ENCODE measurements at places on chromosomes 2 and 18.

DNA sequence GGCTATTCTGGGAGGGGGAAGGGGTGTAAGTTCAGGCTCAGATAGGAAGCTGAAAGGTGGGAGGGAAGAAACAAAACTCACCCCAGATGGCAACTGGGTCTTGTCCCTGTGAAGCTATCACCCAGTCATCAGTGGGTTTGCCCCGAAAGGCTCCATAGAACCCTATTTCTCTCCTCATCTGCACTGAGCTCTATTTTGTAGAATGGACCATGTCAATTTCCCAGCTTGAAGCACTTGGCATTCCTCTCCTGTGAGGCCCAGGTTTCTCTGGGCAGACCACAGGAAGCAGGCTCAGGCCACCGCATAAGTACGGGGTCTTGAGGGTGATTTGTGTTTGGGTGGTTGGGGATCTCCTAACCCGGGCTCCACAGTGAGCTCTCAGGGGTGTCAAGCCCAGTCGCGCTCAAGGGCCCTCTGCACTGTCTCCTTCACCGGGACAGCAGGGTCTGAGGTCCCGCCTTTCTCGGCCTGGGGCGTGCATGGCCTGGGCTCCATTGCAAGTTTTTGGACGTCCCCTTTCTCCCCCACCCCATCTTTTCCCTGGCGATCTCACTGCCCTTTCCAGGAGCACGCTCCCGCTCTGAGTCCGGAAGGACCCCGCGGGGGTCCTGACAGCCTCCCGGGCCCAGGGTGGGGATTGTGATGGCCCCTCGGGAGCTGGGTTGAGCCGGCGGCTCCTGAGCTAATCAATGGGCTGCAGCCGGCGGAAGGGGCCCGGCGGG is 27.3 kb upstream of the NOTO start:
- no peak for DNase-seq

DNA sequence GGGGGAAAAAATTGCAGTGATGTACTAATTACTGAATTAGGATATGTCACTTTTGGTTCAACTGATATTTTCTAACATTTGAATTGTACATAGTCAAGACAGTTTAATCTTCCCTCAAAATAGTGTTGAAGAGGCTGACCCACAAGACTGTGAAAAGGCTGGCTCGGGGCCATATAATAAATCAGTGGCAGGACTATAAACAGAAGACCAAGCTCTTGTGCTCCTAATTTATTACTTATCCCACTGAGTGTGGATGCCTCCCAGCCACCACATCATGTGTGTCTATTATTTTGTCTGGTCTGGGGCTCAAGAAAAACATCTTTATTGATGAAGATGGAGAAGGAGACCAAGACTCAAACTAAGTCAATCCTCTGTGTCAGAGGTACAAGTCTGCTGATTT is 64.4 kb downstream of the PLEKHM3 start:
- no peak for DNase-seq

DNA sequence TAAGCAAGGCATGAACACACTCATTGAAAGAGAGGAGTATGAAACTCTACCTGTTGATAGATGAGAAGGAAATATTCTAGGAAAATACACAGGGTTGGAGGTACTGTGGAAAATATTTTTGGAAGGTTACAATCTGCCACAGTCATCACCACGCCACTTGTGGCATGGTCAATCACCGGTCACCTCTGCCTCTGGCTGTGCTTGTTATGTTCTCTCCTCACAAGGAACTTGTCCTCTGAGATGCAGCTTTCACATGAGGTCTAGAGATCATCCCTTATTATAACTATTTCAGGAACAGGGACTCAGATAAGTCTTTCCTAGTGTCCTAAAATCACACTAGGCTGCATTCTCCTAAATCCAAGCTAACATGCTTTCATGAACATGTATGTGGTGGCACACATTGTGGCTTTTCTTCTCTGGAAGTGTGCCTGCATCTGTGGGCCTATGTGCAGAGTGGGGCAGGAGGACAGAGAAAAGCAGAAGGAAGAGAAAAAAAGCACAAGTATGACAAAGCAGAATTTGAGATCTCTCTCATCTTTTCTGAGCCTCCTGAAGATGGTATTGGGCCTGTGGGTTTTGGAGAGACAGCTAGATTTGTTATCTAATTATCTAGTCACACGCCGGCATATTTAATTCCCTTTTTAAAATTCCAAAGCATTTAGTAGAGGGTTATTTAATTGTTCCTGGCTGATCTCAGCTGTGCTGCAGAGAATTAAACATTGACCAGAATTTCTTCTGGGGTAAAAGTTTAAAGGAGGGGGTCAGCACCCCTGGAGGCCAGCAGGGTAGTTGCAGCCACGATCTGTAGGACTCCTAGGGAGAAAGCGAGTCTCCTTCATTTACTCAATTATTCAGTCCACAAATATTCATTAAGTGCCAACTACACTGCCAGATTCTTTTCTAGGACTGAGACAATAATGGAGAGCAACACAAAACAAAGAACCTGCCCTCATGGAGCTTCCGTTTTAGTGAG is 294.6 kb downstream of the RDH14 start:
- DNase-seq: no peak

DNA sequence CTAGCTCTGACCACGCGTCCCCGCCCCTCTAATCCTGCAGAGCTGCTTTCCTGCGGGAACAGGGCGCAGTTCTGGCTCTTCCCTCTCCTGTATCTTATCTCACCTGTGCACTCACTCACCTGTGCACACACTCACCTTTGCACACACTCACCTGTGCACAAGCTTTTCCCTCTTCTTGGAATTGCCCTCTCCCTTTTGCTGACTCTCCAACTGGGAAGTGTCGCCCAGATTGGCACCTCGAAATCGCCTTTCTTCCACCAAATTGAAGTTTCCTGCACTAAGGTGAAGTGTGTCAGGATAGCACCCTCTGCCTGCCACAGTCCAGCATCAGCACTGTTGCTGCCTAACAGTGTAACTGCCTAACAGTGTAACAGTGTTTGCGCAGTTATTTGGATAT is 566 bp upstream of the CMPK2 start:
- DNase-seq: no peak

DNA sequence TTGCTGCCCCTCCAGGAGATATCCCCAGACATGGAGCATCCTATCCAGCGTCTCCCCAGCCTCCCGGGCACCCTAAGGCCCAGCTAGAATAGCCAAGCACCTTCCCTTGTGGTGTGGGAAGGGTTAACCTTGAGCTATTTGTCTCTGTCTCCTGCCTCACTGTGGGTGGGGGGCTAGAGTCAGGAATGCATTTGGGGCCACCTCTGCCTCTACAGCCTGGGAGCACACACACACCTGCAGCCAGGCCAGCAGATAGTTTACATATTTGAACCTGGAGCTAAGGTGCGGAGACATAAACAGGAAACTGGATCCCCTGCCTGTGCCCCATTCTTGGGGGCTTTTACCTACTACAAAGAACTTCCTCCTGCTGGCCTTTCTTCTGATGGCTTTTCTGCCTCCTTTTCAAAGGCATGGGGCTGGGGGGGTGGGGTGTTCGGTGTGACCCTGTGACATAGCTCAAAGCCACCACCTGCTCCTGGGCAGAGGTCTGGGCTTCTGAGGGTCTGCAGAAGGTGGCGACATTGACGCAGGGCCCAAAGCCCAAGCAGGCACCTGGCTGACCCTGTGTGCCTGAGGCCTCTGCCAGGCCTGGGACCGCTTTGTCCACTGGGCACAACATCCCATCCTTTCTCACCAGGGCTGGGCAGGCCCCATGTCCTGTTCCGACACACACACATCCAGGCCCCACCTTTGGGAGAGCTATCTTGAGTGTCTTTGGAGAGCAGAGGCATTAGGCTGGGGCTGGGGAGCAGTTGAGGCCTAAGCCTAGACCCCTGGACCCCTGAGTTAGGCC is 34.2 kb downstream of the EMX1 start:
- DNase-seq: no peak

- no peak for DNase-seq
These were observed 170.4 kb upstream of the SESTD1 start for GRCh38 chr2:179435000-179435399.

DNA sequence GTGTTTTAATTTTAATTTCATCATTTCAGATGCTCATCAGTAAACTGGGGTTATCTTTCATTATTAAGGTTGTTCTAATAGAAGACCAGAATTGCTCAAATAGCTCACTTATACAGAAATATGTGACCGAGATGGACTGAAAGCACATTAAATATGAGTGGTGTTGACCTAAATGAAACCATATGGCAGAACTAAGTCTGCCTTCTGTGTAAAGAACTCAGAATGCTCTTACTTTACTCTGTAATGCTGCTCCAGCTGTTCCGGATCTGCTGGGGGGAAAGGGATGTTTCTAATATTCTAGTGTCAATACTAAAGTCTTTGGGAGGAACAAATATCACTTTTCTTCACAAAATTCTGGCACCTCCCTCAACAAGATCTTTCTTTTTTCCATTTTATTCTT is 131.0 kb downstream of the DPP4 start:
- DNase-seq: no peak

DNA sequence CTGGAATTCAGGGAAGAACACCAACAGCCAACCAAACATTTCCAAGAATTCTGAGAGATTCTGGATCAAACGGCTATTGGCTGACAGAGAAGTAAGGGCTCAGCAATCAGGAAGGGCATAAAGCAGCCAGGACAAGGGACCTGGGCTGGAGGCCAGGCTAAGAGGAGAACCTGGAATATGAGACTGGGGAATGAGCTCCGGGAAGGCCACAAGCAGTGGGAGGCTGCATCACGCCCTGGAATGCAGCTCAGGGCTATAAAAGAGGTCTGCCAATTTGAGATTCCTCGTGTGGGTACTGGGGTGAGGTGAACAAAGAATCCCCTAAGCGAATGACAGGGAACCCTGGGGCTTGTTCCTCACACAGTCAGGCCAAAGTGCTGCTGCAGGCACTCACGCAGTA is 60.4 kb downstream of the ANO7 start:
- no peak for DNase-seq

DNA sequence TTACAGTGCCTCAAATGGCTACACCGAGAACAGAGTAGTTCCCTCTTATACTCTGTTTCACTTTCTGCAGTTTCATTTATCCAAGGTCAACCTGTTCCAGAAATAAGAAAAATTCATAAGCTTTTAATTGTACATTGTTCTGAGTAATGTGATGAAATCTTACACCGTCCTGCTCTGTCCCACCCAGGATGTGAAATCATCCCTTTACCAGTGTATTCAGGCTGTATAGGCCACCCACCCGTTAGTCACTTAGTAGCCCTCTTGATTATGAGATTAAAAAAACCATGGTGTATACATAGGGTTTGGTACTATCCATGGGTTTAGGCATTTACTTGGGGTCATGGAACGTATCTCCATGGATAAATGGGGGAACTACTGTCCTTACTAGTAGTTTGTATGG is 29.8 kb downstream of the STARD6 start:
- no peak for DNase-seq

DNA sequence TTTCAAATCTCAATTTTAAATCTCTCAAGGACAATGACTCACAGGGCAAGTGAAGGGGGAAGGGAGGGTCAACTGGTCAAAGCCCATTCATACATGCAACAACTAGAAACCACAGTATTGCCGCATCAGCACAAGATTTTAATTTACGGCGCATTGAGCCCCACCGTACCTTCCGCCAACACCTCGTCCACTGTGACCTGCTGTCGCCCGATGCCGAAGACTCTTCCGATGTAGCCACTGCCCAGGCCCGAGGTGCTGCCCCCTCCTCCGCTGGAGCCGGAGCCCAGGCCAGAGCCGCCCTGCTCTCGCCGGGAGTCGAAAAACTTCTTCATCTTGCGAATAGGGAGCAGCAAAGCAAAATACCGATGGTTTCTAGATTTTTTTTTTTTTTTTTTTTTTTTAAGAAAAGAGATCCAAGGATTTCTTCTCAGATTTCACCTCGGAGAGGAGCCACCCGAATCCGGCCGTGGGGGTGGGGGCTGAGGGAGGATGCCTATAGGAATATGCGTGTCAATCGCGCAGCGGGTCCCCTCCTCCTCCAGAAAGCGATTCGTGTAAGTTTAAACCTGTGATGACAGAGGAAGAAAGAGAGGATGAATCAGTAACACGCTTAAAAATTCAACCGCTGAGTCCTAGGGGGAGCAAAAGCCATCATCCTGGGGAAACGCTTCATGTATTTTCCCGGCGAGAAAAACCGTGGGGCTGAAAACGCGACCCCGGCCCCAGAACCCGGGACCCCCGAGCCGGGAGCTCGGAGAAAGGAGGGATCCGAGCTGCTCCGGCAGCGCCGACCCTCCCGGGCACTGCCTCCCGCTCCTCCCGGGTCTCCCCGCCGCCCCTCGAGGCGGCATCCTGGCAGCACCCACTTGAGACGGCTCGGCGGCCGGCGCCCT is 584 bp downstream of the AAK1 start:
- DNase-seq: no peak

DNA sequence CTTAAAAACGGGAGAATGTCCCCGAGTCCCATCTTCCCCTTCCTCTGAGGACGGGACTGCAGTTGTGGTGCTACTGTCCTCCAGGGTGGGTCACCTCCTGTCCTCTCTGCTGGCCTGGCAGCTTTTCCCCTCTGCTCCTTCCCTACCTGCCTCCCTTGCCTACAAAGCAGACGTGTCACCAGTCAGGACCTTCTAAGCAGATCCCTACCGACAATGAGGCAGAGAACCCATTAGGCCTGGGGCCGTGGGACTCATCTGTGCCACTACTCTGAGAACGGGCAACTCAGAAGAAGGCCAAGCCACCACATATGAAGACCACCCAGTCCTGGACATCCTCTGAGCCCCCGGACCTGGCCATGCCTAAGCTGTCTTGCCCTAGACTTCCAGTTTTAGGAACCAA is 103.0 kb upstream of the TEX51 start:
- no peak for DNase-seq

DNA sequence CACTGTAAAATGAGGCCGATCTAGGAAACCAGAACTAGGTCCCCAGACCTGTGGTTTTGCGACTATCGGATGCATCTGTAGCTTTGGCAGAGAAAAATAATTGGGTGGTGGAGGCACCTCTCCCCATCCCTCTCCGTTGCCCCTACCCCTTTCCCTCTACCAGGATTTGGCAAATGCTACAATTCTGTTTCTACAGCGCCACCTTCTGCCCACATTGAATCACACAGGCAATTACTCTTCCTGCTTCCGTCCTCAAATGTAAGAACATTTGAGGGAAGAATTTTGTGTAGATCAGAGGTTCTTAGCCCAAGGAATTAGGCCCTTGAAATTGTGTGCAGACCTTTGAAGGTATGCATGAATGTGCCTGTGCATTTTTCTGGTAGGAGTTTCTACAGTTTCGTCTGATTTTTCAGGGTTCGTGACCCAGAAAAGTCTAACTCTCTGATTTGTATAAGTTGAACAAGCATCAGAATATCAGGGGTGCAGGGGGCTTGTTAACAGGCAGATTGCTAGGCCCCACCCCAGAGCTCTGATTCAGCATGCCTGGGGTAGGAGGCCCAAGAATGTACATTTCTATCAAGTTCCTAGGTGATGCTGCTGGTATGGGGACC is 11.2 kb downstream of the ATP6V1B1 start:
- DNase-seq: no peak

Data from stimulated activated CD8-positive, alpha-beta memory T cell treated with anti-CD3 and anti-CD28 coated beads, Interleukin-2, amount 100 ng/mL, for 1 hour (primary cell).